ENCODE measurements at places on chromosomes 1 and 21.

- no peak for DNase-seq
Measured at GRCh38 chr1:46757247-46757955, 38.5 kb upstream of the EFCAB14 start.

DNA sequence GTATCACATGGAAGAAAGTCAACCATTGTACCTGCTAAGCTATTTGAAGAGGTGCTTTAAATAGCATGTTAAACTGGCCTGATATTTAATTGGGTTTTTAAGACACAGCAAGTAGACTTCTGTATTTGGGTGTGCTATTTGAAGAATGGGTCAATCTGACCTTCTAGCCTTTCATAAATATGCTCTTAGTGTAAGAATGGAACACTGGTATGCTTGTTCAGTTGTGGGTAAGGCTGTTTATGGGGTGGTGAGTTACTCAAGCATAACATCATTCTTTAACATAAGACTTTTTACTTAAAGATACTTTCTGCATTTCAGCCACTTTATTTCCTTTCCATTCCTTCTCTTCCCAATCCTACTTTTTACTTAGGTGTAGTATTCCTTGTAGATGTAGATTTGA, 21.4 kb downstream of the AHCYL1 start:
- no peak for DNase-seq

DNA sequence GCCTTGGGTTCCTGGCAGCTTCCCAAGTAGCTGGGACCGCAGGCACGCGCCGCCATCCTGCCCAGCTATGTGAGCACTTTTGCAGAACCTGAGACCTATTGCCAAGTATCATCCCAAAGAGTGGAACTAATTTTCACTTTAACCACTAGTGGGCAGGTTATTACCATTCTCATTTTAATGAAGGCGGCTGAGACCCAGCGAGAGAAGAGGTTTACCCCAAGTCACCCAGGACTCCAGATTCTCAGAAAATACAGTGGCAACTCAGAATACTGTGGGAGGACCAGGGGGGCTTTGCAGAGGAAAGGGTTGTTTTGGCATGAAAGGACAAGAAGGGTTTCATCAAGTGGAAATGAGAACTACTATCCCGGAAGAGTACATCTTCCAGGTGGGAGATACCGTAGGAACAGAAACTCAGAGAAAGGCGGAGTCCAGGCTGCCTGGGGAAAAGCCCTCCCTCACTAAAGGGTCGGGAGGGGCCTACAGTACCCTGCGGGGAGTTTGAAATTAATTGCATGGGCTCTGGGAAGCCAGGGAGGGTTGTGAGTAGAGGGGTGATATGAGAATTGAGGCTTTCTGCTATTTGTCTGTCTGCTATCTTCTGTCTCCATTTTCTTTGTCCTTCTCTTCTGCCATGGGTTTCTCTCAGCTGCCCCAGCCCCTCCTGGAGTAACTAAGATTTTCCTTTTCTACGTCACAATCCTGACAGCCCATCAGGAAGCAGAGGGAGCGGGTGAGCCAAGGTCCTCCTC, 7.2 kb upstream of the SEMA4A start:
- DNase-seq = no peak

GRCh38 chr1:106700211-106700610, 356.3 kb upstream of the PRMT6 start:
- DNase-seq = no peak
